Activated CD4-positive, alpha-beta T cell treated with anti-CD3 and anti-CD28 coated beads for 1 hour (primary cell): ENCODE measurements at places on chromosomes 4 and X.

- DNase-seq, result no peak
Observed at GRCh38 chr4:67614186-67614585, 55.7 kb downstream of the STAP1 start.

- no peak for DNase-seq
Observed at GRCh38 chrX:104921584-104922205, 298.8 kb downstream of the TEX13A start.

DNA sequence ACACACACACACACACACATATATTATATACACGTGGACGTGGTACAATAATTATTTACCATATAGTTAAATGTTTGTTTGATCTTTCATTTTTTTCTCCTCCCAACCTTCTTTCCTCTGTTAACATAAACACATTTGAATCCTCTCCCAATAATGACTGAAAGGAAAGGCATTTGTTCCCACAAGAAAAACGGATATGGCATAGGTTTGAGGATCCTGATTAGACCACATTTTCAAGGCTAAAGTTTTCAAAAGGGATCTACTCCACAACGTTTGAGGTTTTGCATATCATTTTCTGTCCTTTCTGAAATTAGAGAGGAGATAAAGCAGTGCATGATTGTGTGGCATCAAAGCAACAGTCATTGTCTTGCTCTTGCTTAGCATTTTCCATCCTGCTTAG is 1883.4 kb downstream of the STIM2 start:
- DNase-seq, result no peak

GRCh38 chrX:17689971-17690409 is 47.3 kb upstream of the SCML1 start:
- DNase-seq, result no peak

DNA sequence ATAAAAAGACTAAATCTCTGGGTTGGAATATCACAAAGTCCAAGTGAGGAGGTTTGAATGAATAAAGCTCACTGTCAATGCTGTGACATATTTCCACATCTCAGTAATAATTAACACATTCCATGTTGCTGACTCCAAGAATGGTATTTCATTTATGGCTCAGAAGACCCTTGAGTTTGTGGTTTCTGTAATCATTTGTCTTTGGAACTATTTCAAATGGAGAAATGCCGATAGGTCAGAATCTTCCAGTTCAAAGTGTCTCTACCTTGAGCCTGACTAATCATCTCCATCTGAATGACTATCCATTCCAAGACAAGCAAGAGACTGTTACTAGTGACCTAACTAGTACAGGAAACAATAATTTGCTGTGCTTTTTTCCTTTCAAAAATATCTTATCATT is 24.2 kb upstream of the SLC2A9 start:
- no peak for DNase-seq

DNA sequence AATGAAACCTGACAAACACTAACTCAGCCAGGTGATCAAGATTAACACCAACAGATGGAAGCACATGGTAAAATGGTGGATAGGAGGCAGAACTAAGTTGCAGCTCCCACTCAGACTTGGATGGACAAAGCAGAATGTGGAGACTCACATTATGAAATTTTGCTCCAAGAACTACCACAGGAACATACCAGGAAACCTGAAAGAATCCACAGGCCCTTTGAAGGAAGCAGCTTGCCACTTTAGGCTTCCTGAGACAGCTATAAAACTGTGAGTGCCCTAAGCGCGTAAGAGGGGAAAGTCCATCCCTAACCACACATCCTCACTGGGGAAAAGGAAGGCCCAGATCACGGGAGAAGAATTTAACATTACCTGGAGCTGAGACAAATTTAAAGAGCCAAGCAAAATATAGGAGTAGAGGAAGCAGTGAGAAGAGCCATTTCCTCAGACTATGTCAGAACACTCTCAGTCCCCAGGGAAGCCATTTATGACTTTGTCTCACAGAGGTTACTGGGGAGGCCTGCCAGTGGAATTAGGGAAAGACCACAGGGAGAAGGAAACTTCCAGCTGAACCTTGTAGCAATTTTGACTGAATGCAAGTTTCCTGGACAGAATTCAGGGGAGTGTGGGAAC is 224.5 kb downstream of the TEX13C start:
- DNase-seq, result no peak

DNA sequence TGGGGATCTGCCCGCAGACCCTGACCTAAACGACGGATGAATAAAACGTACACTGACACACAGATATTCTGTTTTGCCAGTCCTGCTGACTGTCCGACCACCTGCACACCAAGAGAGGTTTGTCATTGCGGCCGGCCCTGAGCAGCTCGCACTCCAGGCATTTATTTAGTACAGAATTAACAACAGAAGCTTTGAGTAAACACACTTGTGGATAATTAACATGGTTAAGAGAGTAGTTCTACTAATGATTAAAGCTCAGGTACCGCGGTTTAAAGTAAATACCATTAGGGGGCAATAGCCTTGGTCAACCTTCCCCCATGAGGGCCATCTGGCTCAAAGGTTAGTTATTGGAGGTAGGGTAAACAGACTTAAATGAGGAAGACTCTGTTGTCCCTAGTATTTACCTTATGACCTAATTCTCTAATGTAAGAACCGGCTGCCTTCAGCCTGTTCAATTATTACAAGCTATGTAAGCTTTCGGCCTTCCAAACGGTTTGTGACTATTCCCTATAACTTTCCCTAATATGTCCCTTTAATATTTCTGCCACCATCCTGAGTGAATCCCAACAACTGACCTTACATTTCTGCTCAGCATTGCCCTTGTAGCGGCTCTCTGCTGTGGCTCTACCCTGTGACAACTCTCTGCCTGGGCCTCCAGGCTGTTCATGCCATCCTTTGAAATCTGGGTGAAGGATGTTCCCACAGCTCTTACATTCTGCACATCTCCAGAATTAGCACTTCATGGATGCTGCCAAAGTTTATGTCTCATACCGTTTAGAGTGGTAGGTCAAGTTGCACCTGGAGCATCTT is 46.9 kb upstream of the SYTL5 start:
- DNase-seq, result no peak

DNA sequence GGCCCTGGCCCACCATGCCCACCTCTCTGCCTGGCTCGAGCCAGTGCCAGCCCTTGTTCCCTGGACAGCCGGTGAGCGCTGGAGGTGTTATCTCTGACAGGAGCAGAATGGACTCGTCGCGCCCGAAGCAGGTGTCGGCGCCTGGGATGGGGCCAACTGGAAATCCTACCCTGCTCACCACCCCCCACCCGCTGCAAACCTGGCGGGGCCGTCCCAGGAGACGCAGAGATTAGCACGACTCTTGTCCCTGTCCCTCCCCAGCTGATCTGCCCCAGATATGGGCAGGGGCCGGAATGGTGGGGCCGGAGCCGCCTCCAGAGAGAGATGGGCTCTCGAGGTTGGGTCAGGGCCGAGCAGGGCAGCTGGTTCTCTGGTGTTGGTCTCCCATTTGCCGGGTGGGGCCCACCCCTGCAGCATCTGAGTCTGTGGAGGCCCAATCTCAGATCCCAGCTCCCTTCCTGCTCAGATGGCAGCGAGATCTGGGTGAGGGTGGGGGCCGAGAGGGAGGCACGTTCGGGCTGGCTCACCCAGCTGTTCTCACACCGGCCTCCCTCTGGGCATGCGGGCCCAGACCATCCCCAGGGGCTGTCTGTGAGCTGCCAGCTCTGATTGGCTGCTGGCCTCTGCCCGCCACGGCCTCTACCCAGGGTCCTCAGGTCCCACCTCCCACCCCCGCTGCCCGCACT is 20.1 kb upstream of the FGFR3 start:
- no peak for DNase-seq

DNA sequence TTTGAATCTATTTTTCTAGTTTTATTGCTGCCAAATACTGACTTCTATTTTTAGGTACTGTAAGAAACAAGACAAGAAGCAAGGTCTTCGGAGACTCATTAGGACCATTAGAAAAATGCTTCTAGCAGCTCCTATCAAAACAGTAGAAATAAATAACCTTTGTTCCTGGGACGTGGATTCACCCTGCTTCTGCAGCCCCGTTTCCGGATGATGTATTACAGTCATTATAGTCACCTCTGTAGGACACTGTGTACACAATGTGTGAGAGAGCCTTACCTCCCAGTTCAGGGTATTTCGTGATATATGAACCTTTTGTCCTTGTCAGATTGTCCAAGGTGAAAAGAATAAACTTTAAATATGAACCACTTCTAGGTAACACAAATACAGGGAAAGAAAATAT is 484.0 kb upstream of the TECRL start:
- no peak for DNase-seq

GRCh38 chr4:8580321-8581093 is at the start of gene GPR78:
Gene GPR78 (plus strand): TSS chr4:8580392. CDS start chr4:8580983, 591 bp downstream.
- DNase-seq, result no peak

GRCh38 chrX:38515291-38515690 is 46.1 kb upstream of the TSPAN7 start:
- no peak for DNase-seq

DNA sequence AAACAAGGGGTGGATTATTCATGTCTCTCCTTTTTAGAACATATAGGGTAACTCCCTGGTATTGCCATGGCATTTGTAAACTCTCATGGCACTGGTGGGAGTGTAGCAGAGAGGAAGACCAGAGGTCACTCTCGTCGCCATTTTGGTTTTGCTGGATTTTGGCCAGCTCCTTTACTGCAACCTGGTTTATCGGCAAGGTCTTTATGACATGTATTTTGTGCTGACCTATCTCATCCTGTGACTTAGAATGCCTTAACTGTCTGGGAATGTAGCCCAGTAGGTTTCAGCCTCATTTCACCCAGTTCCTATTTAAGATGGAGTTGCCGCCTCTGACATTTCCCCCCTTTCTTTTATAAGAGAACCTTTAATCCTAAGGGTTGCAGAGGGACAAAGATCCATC is 45.8 kb downstream of the MGST2 start:
- no peak for DNase-seq
